ENCODE measurements at places on chromosomes 13 and 19.
A peak's percentile ranks its signal among the peaks of the same experiment; 100 is the strongest.

GRCh38 chr19:53511933-53512374 lies 26.0 kb upstream of the ZNF331 start:
- DNase-seq = peak; percentile 55

DNA sequence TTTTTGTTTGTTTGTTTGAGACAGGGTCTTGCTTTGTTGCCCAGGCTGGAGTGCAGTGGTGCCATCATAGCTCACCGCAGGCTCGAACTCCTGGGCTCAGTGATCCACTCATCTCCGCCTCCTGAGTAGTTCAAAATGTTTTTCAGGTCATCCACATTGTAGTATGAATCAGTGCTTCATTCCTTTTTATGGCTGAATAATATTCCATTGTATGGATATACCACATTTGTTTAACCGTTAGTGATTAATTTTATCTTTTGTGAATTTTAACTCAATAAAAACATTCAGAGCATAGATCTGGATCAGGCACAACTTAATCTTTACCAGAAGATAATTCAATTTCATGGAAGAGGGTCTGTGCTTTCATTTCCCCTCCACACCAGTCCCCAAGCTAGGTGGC lies 47.7 kb downstream of the VAV1 start:
- no peak for DNase-seq

- DNase-seq = no peak
Observed at GRCh38 chr13:106987427-106987785, 419.5 kb upstream of the ARGLU1 start.

GRCh38 chr19:13817615-13818371 lies 22.6 kb downstream of the ZSWIM4 start:
- no peak for DNase-seq

DNA sequence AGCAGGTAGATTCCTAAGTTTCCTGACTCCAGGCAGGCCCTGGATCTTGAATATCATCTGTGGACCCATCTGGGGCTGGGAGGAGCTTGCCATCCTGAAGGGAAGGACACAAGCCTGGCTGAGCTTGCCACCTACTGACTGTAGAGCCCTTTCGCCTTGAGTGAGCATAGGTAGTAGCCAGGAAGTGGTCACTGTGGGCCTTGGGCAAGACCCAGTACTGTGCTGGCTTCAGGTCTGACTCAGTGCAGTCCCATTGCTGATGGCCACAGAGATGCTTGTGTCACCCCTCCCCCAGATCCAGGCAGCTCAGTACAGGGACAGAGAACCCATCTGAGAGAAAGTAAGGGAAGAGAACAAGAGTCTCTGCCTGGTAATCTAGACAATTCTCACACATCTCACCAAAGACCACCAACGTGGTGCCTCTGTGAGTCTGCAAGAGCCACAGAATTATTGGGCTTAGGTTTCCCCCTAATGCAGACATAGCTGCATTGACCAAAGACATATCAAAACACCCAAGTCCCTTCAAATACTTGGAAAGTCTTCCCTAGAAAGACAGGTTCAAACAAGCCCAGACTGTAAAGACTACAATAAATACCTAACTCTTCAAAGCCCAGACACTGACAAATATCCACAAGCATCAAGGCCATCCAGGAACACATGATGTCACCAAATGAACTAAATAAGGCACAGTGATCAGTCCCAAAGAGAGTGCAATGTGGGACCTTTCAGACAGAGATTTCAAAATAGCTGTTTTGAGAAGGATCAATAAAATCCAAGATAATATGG lies 108.2 kb upstream of the WASF3 start:
- no peak for DNase-seq

- DNase-seq = no peak
Observed at GRCh38 chr13:50006426-50007135, 8.7 kb upstream of the KCNRG start.

DNA sequence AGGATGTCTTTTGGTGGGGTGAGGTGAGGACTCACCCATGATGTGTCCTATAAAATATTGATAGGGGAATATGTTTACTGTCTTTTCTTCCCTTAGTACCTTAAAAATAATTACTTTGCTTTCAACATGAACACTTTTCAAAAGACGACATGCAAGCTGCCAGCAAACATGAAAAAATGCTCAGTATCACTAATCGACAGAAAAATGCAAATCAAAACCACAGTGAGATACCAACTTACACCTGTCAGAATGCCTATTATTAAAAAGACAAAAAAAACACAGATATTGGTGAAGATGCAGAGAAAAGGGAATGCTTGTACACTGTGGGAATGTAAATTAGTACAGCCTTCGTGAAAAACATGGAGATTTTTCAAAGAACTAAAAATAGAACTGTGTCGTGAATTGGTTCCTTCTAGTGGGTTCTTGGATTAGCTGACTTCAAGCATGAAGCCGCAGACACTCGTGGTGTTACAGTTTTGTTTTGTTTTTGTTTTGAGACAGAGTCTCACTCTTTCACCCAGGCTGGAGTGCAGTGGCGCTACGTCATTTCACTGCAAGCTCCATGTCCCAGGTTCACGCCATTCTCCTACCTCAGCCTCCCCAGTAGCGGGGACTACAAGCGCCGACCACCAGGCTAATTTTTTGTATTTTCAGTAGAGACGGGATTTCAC lies 160.9 kb downstream of the FGF9 start:
- DNase-seq = no peak
